ENCODE measurements at places on chromosomes 2 and 18. TPM values are rescaled to one million over a fixed set of nuclear protein-coding genes. Genes with fewer than 3 reads are reported as not detected.

The DIS3L2 gene
- total RNA-seq, result 31.5 TPM

The TMEM37 gene
- 2.9 TPM for total RNA-seq

The HOXD4 gene
- total RNA-seq, result 13.7 TPM

The LYG2 gene
- total RNA-seq, result not detected

The LTBP1 gene
- total RNA-seq, result 107 TPM
